ENCODE measurements at places on chromosomes 13 and 19.

- DNase-seq: no peak
These were observed 406.2 kb downstream of the SUCLA2 start for GRCh38 chr13:47594833-47595232.

- DNase-seq: no peak
These were observed 17.8 kb downstream of the PCCA start for GRCh38 chr13:100106705-100107104.

DNA sequence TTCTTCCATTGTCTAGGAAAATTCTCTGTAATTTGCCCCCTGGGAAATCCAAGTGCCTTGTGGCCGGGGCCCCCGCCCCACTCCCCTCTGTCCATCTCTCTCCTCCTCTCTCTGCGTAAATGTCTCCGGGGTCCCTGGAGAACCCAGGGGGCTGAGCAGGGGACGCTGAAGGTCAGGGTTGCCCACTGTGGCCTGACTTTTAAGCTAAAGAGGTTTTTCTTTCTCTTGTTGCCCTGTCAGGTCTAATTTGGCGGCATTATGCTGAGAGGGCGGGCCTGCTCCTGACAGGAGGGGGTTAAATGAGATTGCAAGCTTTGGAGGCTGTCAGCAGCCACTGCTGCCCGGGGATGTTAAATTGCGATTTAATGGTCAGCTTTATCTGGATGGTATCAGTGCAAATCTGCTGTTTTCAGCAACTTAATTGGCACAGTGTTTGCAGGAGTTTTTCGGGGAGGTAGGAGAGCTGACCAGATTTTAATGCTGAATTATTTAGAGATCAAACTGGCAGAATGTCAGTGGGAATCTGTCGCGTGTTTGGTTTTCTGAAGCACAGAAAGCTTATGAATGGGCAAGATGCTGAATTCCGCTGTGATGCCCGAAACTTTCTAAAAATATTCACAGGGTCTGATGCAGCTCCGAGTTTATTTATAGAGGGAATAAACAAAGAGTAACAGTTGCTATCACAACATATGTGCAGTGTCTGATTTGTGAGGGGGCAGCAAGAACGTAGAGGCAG lies 93.2 kb upstream of the SOX1 start:
- no peak for DNase-seq

- DNase-seq: no peak
These were observed 80.6 kb downstream of the URI1 start for GRCh38 chr19:30022659-30023058.

GRCh38 chr13:83907196-83907989 lies 25.1 kb upstream of the SLITRK1 start:
- DNase-seq: no peak

GRCh38 chr19:4678881-4679790 lies 9.0 kb upstream of the MYDGF start:
- DNase-seq: no peak

- DNase-seq: no peak
These were observed 6.2 kb upstream of the ZNF497 start for GRCh38 chr19:58368561-58369360.

DNA sequence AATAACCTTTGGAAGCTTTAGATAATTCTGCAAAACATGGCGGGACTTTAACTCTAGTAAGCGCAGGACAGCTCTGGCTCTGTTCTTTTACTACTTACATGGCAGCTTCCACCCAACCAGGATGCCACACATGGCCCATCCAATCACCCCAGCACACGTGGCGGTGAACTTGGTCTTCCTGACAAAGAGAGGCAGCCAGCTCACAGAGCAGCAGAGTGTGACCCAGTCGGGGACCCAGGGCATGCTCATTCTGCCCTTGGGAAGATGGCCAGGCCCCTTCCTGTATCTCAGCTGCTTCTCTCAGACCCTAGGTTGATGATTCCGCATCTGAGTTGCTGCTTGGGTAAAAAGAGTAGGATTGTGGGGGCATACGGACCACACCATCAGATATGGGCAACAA lies 172.1 kb downstream of the USP12 start:
- no peak for DNase-seq

DNA sequence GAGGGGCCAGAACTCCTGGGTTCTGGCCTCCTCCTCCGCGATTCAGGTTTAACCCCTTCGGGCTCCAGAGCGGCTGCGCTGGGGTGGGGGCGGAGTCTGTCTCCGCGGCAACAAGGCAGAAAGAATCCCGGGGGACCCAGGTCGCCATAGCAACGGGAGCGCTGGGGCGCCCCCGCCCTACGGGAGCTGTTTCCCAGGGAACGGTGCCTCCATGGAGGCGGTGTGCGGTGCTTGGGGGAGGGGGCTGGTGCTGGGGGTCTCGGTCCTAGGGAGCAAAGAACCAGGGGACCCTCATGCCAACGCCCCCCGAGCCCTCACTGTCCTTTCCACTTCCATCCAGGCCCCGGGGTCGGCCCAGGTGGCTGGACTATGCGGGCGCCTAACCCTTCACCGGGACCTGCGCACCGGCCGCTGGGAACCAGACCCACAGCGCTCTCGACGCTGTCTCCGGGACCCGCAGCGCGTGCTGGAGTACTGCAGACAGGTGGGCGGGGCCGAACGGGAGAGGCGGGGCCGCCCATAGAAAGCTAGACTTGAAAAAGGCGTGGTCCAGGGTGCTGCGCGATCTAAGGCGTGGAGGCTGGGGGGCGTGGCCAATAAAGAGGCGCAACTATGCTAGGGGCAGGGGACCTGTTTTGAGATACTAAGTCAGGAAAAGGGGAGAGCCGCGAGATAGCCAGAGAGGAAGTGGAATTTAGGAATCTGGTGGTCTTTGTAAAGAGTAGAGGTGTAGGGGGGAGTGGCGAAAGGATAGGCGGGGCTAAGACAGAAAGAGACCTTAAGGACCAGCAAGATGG lies 1.2 kb downstream of the APLP1 start:
- DNase-seq: no peak

GRCh38 chr13:111937777-111938311 lies 129.1 kb upstream of the SOX1 start:
- DNase-seq: no peak

DNA sequence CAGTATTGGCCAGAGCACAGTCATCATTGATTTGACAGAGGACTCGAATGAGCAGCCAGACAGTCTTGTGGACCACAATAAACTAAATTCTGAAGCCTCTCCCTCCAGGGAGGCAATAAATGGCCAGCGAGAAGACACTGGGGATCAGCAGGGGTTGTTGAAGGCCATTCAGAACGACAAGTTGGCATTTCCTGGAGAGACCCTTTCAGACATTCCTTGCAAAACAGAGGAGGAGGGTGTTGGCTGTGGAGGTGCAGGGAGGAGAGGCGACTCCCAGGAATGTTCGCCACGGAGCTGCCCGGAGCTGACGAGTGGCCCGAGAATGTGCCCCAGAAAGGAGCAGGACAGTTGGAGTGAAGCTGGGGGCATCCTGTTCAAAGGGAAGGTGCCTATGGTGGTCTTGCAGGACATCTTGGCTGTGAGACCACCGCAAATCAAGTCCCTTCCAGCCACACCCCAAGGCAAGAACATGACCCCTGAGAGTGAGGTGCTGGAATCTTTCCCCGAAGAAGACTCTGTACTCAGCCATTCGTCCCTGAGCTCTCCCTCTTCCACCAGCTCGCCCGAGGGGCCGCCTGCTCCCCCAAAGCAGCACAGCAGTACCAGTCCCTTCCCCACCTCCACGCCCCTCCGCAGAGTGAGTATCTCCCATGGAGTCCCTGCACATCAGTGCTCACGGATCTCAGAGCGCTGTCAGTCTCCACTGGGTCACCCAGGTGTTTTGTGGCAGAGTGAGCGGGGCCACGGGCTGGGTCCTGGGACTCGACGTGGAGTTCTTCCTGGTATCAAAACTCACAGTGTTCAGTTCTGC lies 6.9 kb downstream of the CHAF1A start:
- DNase-seq: no peak

DNA sequence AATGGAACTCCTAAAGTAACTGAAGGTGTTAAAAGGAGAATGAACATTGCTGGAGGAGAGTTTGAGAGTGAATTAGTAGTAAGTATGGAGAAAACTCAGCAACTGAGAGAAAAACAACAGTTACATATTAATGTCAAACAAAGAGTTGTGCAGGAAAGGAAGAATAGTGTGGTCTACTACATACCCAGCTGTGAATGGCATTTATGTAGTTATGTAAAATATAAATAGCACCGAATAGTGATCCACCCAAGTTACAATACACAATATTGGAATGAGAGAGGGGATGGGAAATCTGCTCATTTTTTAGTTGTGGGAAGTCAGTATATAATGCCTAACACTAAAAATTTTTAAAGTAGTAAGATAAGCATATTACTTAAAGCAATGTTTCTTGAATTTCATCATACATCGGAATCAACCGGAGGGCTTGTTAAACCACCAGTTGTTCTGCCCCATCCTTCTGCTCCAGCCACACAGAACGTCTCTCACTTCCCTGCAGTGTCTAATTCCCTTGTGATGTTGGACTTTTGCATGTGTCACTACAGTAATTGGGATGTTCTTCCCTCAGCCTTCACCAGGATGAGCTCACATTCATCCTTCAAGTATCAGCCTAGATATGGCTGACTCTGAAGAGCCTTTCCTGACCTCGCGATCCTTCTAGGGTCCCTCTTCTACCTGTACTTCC lies 11.5 kb downstream of the CCDC70 start:
- no peak for DNase-seq

GRCh38 chr19:18481505-18482222 lies 40.2 kb downstream of the ELL start:
- no peak for DNase-seq

GRCh38 chr13:49410006-49410405 lies 33.9 kb downstream of the CAB39L start:
- DNase-seq: no peak

- no peak for DNase-seq
These were observed 553.1 kb downstream of the EFNB2 start for GRCh38 chr13:105982219-105982930.

GRCh38 chr13:29785978-29786377 lies 64.4 kb downstream of the UBL3 start:
- no peak for DNase-seq
